ENCODE measurements at places on chromosomes 4 and X. TPM values are rescaled to one million over a fixed set of nuclear protein-coding genes. Genes with fewer than 3 reads are reported as not detected.

DNA sequence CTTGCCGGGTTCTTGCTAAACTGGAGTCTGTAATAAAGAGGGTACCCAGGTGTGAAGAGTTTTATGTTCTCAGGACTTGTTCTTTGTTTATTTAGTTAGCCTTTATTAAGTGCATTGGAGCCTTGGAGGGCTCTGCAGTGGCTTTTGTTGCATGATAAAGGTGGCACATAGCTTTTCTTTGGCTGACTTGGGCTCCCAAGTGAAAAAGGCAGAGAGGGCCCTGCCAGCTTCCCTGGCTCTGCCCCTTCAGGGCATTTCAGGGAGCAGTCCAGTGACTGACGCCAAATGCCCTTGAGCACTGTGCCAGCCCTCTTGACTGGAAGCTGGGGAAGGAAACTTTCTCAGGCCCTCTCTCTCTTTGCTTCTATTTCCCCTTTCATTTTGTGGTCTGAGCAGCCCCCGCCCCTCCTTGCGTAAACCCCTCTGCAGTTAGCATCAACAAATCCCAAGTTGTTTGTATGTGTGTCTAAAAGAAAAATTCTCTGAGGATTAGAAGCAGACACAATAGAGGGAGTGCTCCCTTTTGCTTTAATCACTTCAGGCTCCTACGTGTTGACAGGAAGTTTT is 152.2 kb downstream of the NHS start:
- H3K4me3 ChIP-seq, result no peak overlapping the region
- no peak overlapping the region for H3K27ac ChIP-seq
- H3K27me3 ChIP-seq, result peaks cover 8% of the 10 kb centered on the region
- H3K36me3 ChIP-seq, result no peaks in the 10 kb centered on the region

- no peaks in the 10 kb centered on the region for H3K36me3 ChIP-seq
- DNase-seq, result no peak
- no peaks in the 10 kb centered on the region for H3K27me3 ChIP-seq
- no peak overlapping the region for H3K27ac ChIP-seq
These were observed 32.5 kb downstream of the FRMPD4 start for GRCh38 chrX:12170755-12171154.

DNA sequence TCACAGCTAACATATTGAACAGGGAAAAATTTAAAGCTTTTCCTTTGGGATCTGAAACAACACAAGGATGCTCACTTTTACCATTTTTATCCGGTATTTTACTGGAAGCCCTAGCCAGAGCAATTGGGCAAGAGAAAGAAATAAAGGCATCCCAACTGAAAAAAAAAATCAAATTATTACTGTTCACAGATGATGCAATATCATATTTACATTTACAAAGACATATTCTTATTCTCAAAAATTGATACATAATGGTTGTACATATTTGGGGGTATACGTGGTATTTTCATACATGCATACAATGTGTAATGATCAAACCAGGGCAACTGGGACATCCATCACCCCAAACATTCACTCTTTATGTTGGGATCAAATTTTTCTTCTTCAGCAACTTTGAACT is 337.0 kb upstream of the SLC7A11 start:
- H3K36me3 ChIP-seq, result peaks cover 6% of the 10 kb centered on the region
- DNase-seq, result no peak
- no peaks in the 10 kb centered on the region for H3K4me1 ChIP-seq
- H3K4me3 ChIP-seq, result no peak overlapping the region
- no peak overlapping the region for H3K27ac ChIP-seq

DNA sequence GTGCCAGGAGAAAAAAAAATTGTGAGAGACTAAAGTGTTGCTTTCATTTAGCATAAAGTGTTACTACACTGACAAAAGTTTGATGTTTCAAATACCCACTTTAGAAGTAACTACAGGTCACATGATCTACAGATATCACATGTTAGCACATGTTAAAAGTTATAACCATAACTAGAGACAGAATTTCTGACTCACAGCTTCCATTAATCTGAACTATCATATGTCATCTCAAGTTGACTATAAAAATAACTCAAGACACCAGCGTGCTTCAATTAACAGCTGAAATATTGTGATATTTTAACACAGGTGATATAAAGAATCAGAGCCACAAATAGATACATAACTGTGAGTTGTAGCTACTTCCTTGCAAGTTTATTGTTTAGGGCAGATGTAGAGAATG is 591.5 kb upstream of the PITX2 start:
- no peak for DNase-seq
- H3K27ac ChIP-seq, result no peak overlapping the region
- no peaks in the 10 kb centered on the region for H3K27me3 ChIP-seq

Gene PF4V1
- not detected for total RNA-seq

DNA sequence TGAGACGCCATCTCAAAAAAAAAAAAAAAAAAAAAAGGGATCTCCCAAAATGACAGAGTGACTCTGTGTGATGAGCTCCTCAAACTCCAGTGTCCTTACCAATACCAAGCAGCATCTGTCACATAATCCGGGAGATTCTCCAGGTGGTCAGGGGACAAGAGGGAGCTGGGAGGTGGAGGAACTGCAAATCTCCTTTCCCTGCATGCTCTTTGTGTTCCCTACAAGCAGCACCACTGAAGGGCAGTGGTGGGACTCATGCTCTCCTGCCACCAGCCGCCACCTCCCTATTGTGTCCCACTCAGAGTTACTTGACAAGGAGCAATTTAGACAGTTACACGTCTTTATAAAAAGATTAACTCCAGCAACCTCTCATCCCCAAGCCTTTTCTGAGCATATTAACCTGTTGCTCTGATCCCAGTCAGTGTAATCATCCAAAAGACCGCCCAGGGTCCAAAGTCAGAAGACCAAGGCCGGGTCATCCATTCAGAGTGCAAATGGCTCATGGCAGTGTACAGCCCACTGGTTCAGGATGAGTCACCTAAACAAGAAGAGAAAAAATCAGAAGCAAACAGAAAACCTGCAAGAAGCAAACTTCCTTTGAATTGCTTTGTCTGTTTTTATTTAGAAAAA is 23.6 kb downstream of the MGST2 start:
- peaks cover 5% of the 10 kb centered on the region for H3K36me3 ChIP-seq
- no peaks in the 10 kb centered on the region for H3K27me3 ChIP-seq
- DNase-seq, result no peak
- no peak overlapping the region for H3K4me3 ChIP-seq

Gene BEX1
- not detected for total RNA-seq

DNA sequence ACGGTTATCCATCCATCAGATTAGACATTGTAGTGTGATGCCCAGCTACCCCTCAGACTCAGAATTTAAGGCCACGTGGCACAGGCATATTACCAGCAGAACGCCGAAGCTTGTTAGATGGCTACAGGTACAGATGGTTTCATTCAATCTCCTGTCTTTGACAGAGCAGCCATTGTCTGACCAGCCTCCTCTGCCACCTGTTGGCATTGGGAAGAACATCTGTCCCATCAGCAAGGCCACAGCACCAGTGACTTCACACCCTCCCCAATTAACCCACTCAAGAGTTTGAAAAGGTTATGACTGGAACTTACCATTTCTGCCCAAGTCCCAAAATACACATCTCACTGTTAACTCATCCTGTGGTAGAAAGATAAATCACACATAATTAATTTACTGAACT is 22.0 kb upstream of the PHKA2 start:
- no peaks in the 10 kb centered on the region for H3K27me3 ChIP-seq
- no peak for DNase-seq

GRCh38 chr4:3775005-3775404 is 8.8 kb downstream of the ADRA2C start:
- H3K27me3 ChIP-seq, result peaks cover 7% of the 10 kb centered on the region
- H3K27ac ChIP-seq, result no peak overlapping the region
- no peak overlapping the region for H3K4me3 ChIP-seq
- no peak for DNase-seq
- no peaks in the 10 kb centered on the region for H3K36me3 ChIP-seq
- no peaks in the 10 kb centered on the region for H3K4me1 ChIP-seq

DNA sequence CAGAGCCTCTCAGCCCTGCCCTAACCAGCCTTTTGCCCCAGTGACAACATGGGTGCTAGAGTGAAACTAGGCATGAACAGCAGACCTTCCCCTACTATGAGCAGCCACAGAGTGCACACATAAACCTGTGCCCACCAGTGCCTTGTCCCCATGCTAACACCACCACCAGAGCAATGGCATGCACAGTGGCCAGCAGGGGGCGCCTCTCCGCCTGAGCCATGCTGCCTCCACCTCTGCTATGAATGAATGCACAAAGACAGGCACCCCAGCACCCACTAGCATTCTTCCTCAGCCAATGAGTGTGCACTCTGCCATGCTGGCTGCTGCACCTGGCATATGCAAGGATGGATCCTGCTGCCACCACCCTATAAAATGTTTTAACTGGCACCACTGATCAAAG is 286.9 kb upstream of the FGF16 start:
- peaks cover 4% of the 10 kb centered on the region for H3K36me3 ChIP-seq
- H3K4me3 ChIP-seq, result no peak overlapping the region
- H3K27me3 ChIP-seq, result no peaks in the 10 kb centered on the region
- H3K27ac ChIP-seq, result no peak overlapping the region

DNA sequence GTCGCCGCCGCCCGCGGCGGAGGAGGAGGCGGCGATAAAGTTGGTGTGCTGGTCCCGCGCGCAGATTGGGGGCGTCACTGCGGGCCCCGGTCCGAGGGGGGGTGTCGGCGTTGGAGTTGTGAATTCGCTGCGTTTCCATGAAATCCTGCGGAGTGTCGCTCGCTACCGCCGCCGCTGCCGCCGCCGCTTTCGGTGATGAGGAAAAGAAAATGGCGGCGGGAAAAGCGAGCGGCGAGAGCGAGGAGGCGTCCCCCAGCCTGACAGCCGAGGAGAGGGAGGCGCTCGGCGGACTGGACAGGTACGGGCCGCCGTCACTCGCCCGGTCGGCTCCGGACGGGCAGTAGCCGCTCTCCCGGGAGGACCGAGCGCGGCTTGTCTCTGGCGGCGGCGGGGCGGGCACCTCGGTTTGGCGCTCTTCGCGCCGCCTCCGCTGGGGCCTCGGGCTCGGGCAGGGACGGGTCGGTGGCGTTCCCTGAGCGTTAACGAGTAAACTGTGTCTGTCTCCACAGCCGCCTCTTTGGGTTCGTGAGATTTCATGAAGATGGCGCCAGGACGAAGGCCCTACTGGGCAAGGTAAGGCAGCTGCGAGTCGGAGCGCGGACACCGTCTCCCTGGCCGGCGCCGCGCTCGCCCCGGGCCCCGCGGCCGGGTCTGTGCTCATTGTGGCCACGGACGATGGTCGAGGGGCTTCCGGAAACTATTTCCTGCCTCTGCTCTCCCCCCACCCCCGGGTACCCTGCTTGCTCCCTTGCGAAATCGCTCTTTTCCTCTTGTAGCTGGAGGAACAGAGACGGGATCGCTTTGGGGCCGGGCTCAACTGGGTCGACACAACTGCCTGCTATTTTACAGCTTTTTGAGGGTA is 658 bp downstream of the KDM6A start:
- peak overlapping the region; percentile 93 for H3K4me3 ChIP-seq
- H3K27ac ChIP-seq, result peak overlapping the region; percentile 84
- no peaks in the 10 kb centered on the region for H3K36me3 ChIP-seq
- peak; percentile 79 for DNase-seq
- H3K27me3 ChIP-seq, result no peaks in the 10 kb centered on the region
- H3K4me1 ChIP-seq, result peaks cover 25% of the 10 kb centered on the region

- no peak overlapping the region for H3K4me3 ChIP-seq
- H3K27ac ChIP-seq, result no peak overlapping the region
- peaks cover 16% of the 10 kb centered on the region for H3K4me1 ChIP-seq
- no peak for DNase-seq
These were observed 63.3 kb downstream of the DOCK11 start for GRCh38 chrX:118558926-118559325.

Gene PROM1
- 0.92 TPM for total RNA-seq

GRCh38 chr4:80492761-80493160 is 157.2 kb downstream of the CFAP299 start:
- H3K27me3 ChIP-seq, result no peaks in the 10 kb centered on the region
- H3K4me3 ChIP-seq, result no peak overlapping the region
- DNase-seq, result no peak
- H3K27ac ChIP-seq, result no peak overlapping the region

GRCh38 chr4:172011196-172011595 is 198.0 kb downstream of the GALNTL6 start:
- DNase-seq, result no peak
- H3K4me1 ChIP-seq, result no peaks in the 10 kb centered on the region
- no peak overlapping the region for H3K27ac ChIP-seq
- H3K36me3 ChIP-seq, result no peaks in the 10 kb centered on the region
- H3K4me3 ChIP-seq, result no peak overlapping the region

DNA sequence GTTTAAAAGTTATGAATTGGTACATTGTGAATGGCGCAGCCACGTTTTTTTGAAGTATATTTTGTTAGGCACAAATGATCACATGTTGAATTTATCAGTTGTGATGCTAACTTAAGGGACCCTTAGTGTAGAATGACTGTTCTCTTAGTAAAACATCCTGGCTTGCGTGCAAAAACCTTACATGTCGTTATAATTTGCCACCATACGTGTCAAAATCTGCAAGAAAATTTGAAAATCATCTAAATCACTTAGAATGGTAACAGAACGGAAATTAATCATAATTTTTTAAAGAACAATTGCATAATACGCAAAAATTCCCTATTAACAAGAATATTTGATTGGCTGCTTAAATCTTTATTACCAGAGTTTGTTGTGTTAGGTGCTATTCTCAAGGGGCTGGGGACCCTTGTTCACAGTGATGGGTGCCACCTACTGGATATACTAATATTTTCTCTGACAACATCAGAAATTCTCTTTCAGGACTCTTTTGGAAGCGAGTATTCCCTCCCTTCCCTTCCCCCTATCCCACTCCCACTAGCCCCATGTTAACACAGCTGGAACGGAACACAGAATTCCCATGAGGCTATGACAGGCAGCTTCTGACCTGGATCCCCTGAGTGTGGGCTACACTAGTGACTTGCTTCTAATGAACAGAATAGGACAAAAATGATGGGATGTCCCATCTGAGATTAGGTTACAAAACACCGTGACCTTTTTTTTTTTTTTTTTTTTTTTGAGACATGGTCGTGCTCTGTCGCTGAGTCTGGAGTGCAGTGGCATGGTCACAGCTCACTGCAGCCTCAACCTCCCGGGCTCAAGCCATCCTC is 71.8 kb downstream of the SUPT20HL2 start:
- peaks cover 11% of the 10 kb centered on the region for H3K27me3 ChIP-seq
- no peaks in the 10 kb centered on the region for H3K4me1 ChIP-seq
- DNase-seq, result no peak
- H3K36me3 ChIP-seq, result no peaks in the 10 kb centered on the region

DNA sequence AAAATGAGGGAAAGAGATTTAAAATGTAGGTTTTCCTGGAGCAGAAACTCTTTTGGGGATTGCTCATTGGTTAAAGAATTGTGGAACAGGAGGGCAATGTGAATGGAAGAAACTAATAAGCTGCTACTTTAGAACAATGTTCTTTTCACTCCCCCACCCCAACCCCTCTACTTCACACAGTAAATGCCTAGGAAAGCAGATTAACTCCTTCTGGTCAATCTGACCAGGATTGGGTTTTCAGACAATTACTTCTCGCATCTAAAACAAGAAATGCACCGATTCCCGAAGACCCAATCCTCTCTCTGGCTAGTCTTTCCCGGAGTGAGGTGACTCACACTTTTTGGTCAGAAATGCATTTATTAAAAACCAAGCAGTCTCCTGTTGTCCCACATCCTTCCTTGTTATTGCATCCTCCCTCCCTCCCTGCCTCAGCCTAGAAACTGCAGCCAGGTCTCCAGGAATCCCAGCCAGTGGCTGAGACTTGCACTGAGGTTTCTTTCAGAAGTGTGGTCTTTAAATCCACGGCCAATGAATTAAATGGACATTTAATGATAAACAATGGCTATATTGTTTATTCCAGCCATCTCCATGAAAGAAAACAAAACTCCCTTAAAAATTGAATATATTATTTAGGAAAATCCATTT is 21.4 kb downstream of the MFAP3L start:
- no peak overlapping the region for H3K4me3 ChIP-seq
- no peaks in the 10 kb centered on the region for H3K36me3 ChIP-seq
- H3K27me3 ChIP-seq, result no peaks in the 10 kb centered on the region
- peaks cover 14% of the 10 kb centered on the region for H3K4me1 ChIP-seq
- H3K27ac ChIP-seq, result no peak overlapping the region

Gene HHIP
- total RNA-seq, result not detected

Gene AVPR2
- not detected for total RNA-seq

Data from natural killer cell treated with Interleukin-12 subunit alpha and Interleukin-12 subunit beta and Interleukin-15 and Interleukin-18, amount 100 ng/mL, for 72 hours (primary cell).